Sciatic nerve (tissue), 2 donors: ENCODE measurements at places on chromosomes 7 and 10. TPM values are rescaled to one million over a fixed set of nuclear protein-coding genes. Genes with fewer than 3 reads are reported as not detected.

The RHOBTB1 gene
- total RNA-seq, result 13.7 TPM

The PRR15 gene
- total RNA-seq, result not detected

The GARIN1A gene
- total RNA-seq, result 8.8 TPM

The RAB11FIP2 gene
- total RNA-seq, result 30.2 TPM

The GPNMB gene
- total RNA-seq, result 145 TPM

The FAM25C gene
- not detected for total RNA-seq

The FKBP9 gene
- 150 TPM for total RNA-seq

The CDK1 gene
- total RNA-seq, result 1.6 TPM

The MMRN2 gene
- 66.2 TPM for total RNA-seq
